Mesenteric fat pad (tissue), 1 donor: ENCODE measurements at places on chromosomes 7 and 10. TPM values are rescaled to one million over a fixed set of nuclear protein-coding genes. Genes with fewer than 3 reads are reported as not detected.

ADIRF gene
- 543 TPM for total RNA-seq

TRRAP gene
- 30.9 TPM for total RNA-seq

ANKRD16 gene
- 4.8 TPM for total RNA-seq

SERPINE1 gene
- 130 TPM for total RNA-seq

MYL10 gene
- not detected for total RNA-seq

KAZALD1 gene
- 1.9 TPM for total RNA-seq
